ENCODE measurements at places on chromosomes 4 and X.

DNA sequence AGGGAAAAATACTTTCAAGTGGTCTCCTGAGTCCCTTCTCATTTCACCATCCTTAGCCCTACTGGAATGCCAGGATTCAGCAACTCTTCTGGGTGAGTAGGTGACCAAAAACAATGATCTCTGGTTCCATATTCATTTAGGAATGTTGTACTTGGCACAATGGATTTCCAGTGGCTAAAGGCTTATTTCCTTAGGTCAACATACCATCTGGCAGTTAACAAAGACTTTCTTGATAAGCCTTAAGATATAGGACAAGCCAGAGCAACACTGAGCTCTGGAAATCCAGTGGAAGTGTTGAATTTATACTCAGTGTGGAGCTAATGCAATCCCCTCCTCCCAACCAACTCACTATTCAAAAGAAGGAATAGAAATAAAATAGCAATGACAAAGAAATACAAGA is 139.4 kb upstream of the EMCN start:
- DNase-seq = no peak

DNA sequence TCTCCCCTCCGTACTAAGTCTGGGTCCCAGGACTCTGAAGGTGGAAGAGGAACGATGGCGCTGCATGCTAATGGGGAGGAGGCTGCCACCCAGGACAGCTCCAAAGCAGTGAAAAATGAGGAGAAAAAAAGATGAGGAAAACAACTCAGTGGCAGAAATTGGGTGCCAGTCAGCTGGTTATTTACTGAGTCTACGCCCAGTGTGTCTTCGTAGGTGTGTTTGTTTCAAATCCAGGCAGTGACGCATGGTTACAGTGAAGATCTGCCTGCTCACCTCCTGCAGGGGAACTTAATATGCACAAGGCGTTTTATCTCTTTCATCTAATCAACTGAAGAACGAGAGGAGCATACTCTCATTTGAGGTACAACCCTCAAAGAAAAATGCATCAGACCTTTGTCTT is 70.9 kb upstream of the FBXW7 start:
- DNase-seq = no peak

GRCh38 chr4:135192751-135193535 is 991.4 kb upstream of the PABPC4L start:
- DNase-seq = no peak

DNA sequence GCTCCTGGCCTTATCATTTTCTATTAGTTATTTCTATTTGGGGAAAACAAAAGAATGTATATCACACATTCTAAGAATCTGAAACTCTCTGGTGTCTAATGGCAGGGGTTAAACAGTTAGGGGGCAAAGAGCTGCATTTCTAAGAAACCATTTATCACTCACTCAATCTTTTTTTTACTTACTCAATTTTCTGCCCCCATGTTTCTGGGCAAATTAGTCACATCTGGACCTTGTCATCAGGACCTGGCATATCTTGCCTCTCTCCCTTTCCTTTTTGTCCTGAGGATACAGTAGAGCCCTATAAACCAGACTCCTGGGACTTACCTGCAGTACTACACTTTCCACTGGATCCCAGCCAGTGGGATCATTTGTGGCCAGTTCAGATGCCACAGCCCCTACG is 89.1 kb downstream of the ANXA3 start:
- DNase-seq = no peak

GRCh38 chr4:156762851-156763250 is 208.7 kb downstream of the PDGFC start:
- DNase-seq = no peak

All from heart left ventricle (tissue), 16 donors.